ENCODE measurements at places on chromosomes 3 and 15. TPM values are rescaled to one million over a fixed set of nuclear protein-coding genes. Genes with fewer than 3 reads are reported as not detected.

- DNase-seq, result no peak
These were observed 47.6 kb downstream of the CEP63 start for GRCh38 chr3:134533493-134533892.

GRCh38 chr3:116863822-116864589, 154.4 kb downstream of the TUSC7 start:
- DNase-seq, result peak; percentile 61

DNA sequence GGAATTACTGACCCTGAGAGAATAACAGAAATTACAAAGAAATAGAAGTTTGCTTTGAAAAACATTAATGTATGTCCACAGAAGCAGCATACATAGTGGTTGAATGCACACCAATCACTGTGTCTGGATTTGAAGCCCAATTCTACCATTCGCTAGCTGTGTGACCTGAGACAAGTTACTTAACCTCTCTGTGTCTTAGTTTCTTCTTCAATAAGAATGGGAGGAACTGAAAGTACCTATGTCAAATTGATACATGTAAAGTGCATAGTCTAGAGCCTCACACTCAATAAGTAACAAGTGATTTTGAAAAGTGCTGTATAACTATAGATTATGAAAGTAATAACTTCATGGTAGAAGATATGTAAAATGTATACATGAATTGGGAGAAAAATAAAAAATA, 457.8 kb downstream of the FOXP1 start:
- DNase-seq, result no peak

- no peak for DNase-seq
These were observed 251.0 kb downstream of the KCNH8 start for GRCh38 chr3:19399356-19399755.

DNA sequence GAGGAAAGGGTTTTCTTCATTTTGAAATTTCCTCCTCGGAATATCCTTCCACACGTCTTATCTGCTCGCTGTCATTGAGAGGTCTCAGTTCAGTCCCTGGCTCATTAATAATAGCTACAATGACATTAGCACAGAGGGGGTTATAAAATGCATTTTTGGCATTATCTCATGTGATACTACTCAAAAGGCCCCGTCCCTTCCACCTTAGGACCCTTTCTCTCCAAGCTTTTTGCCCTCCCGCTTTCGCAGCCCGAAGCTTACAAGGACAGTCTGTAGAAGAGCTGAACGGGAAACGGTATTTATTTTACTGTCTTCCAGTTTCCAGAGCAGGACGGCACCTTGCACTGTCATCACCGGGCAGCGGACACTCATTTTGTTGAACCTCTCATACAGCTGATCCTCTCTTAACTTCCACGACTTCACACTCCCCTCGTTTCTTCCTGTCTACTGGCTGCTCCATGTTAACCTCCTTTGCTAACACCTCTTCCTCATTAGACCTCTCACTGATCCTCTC, 5.6 kb upstream of the PLEKHO2 start:
- peak; percentile 28 for DNase-seq

- DNase-seq, result no peak
These were observed 62.9 kb upstream of the TRPC1 start for GRCh38 chr3:142660893-142661292.

- no peak for DNase-seq
These were observed 26.5 kb downstream of the CD200R1 start for GRCh38 chr3:112948346-112948838.

DNA sequence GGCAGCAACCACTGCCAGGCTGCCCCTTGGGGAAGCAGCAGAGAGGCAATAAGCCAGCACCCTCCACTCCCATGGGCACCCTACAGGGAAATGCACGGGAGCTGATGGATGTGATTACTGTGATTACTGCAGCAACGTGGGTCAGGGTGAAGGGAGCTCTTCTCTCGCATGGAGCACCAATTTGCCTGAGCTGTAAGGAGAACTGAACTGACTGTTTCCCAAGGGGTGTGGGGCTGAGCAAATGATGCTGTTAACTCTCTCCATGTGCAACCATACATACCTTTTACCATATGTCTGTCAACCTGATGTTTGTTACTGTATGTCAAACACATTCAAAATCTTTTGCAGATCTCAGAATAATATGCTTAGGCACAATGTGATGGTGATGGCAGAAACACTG, 680.6 kb downstream of the SQOR start:
- no peak for DNase-seq

NANOGP8 gene
- total RNA-seq, result 0.32 TPM

DNA sequence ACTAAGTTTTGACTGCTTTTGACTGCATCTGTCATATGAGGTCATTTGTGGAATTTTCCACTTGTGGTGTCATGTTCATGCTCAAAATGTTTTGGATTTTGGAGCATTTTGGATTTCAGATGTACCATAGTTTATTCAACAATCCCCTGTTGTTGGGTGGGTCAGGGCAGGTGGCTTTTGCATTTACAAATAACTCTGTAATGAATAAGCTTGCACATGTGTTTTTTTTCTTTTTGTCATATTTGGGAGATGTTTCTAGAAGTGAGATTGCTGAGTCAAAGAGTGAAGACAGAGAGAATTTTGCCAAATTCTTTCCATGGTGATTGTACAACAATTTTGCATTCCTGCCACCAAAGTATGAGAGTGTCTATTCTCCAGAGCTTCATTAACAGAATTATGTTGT, 62.4 kb upstream of the ADPGK start:
- DNase-seq, result peak; percentile 26

DNA sequence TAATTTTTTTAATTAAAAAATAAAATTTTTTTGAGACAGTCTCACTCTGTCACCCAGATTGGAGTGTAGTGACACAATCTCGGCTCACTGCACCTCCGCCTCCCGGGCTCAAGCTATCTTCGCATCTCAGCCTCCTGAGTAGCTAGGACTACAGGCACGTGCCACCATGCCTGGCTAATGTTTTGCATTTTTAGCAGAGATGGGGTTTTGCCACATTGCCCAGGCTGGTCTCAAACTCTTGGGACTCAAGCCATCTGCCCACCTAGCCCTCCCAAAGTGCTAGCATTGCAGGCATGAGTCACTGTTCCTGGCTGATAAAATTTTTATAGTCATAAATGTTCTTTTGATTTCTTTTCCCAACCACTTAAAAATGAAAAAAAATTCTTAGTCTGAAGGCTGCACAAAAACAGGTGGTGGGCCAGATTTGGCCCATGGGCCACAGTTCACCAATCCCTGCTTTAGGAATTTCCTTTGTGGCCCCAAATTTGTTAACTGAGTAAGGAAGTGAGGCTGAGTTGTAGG, 9.2 kb downstream of the UBA5 start:
- no peak for DNase-seq

- peak; percentile 6 for DNase-seq
These were observed 127.4 kb downstream of the UBE2E2 start for GRCh38 chr3:23330568-23330967.

PLA1A gene
- not detected for total RNA-seq

SKOR1 gene
- total RNA-seq, result not detected

DNA sequence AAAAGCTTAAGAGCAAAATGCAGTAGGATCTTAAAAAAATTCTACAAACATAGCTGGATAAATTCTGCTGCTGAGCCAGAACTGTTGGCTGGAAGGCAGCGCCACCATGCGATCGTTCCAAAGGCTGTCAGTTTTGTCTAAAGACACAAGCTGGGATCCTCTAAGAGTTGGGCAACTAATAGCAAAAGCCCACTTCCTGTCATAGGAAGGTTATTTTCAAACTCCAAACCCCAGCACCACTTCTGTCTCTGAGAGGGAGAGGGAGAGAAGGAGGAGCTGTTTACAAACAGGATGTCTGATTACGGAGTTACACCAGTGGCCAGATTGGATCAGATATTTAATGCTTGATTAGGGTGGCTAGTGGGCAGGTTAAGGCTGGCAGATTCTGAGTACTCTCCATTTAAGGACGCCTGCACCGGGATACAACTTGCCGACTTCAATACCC, 44.0 kb downstream of the EIF4E3 start:
- DNase-seq, result peak; percentile 85

GRCh38 chr3:190562866-190563510, 49.1 kb downstream of the IL1RAP start:
- peak; percentile 35 for DNase-seq

PYGO1 gene
- total RNA-seq, result 9.0 TPM

- DNase-seq, result peak; percentile 24
These were observed 18.3 kb upstream of the FAM240A start for GRCh38 chr3:46593979-46594378.

GABRA5 gene
- total RNA-seq, result 0.43 TPM

- DNase-seq, result no peak
These were observed 246.9 kb downstream of the GOLGA6L6 start for GRCh38 chr15:20294651-20295237.

SEC61A1 gene
- 298 TPM for total RNA-seq

- DNase-seq, result no peak
These were observed 29.1 kb downstream of the SLC6A6 start for GRCh38 chr3:14431452-14431916.

DNA sequence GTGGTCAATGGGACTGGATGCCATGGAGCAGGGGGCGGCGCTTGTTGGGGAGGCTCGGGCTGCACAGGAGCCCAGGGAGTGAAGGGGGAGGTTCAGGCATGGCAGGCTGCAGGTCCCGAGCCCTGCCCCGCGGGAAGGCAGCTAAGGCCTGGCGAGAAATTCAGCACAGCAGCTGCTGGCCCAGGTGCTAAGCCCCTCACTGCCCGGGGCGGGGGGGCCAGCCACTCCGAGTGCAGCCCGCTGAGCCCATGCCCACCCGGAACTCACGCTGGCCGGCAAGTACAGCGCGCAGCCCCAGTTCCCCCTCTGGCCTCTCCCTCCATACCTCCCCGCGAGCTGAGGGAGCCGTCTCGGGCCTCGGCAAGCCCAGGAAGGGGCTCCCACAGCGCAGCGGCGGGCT, 11.3 kb downstream of the KLHDC8B start:
- no peak for DNase-seq

TSPAN3 gene
- 136 TPM for total RNA-seq

DNA sequence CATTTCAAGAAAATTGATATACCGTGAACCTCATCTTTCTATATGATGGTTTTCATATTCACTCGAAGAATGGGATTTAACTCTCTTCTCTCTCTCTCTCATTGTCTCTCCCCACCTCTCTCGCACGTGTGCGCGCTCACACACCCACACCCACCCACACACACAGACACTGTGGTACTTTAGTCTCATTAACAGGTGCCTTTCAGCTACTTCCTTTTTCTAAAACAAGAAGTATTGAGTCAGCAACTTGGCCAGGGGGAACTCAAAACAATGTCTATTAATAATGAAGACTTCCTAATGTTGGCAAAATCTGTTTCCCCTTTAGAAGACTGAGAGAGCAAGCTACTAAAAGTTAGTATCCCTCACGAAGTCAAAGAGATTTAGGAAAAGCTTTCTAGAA, 150.7 kb downstream of the TMCO5A start:
- no peak for DNase-seq

DNA sequence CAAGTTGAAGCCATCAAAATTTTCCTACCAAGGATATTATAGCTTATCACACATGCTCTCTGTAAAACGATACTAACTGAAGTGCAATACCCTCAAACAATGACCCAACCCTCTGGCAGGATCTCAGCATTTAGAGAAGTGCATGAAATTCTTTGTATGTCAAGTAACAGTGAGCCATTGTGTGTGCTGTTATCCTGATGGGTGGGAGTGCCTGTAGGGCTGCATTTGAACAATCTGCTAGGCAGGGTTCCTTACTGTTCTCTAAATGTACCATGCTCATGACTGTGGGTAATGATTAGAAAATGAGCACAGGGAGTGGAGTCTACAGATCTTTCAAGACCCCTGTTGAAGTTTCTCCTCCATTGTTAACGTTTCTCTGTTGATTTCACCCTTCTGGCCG, 398.1 kb downstream of the NSUN3 start:
- DNase-seq, result no peak

COL8A1 gene
- total RNA-seq, result 324 TPM

DNA sequence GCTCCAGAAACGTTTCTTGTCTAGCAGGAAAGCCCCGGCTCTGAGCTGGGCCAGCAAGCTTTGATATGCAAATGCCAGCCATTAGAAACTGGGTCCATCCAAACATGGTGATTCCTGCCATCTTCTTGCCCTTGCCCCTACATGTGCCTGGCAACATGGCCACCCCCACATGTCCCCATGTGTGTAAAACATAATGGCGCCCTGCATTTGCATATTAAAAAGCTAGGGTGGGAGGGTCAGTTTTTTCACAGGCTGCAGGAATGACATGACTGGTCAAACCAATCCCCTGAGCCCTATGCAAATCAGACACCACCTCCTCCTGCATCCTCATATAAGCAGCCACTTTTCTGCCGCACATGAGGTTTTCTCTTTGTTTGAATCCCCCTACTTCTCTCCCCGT, 21.2 kb downstream of the GPR156 start:
- DNase-seq, result no peak

DNA sequence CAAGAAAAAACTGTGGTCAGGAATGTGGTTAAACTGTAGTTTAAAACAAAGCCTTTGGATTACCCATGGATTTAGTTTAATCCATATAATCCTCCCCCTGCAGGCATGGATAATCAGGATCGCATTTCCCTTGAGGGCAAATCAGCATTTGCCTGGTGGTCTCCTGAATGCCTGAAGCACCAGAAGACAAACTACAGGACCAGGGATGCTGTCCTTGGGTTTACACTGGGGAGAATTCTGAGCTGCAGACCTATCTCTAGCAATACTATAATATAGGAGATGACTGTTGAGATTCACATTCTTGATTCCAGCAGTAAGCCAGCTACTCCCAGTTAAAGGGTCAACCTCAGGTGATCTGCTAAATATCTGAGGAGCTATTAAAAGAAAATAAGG, 10.6 kb downstream of the PIK3CB start:
- DNase-seq, result peak; percentile 42

SAMMSON gene
- total RNA-seq, result not detected

ARL14 gene
- total RNA-seq, result not detected

DNA sequence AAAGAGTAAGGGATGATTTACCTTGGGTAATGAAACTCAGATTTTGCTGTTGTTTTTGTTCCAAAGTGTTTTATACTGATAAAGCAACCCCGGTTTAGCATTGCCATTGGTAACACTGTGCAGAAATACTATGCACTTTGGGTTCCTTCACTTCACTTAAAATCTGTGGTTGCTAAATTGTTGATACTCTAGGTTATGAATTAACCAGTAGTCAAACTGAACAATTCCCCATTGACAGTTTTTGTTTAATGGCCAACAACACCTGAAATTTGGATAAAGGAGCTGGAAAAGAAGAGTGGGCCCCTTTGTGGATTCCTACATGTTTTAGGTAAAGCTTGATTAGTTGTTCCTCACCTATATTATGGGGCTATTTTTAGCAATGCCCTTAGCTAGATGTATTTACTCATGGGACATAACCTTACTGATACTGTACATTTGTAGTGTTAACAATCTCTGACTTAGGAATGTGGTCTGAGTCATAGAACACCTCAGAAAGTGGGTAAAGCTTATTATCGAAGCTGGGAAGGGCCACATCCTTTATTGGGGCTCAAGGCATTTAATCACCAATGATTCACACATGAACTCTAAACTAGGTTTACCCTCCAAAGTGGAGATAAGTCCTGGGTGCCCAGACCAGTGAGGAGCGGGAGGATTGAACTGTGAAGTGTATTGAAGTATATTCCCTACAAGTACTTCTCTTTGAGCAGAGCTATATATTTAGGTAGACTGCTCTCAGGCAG, 29.5 kb upstream of the THRB start:
- DNase-seq, result no peak

FGD5 gene
- total RNA-seq, result under 0.01 TPM

GABRG3 gene
- not detected for total RNA-seq

ZIC4 gene
- total RNA-seq, result not detected

GRCh38 chr3:194081826-194082225, 54.1 kb upstream of the HES1 start:
- DNase-seq, result no peak

Measured in fibroblast of villous mesenchyme (primary cell).